ENCODE measurements at places on chromosomes 12 and 14. TPM values are rescaled to one million over a fixed set of nuclear protein-coding genes. Genes with fewer than 3 reads are reported as not detected.

SLC6A12 gene
- total RNA-seq: 0.64 TPM

KRT85 gene
- not detected for total RNA-seq

HOXC10 gene
- total RNA-seq: not detected

SPTSSA gene
- total RNA-seq: 21.4 TPM

FITM1 gene
- 0.66 TPM for total RNA-seq

GNG2 gene
- total RNA-seq: 245 TPM

SLC39A2 gene
- total RNA-seq: not detected

KCNMB4 gene
- total RNA-seq: 18.7 TPM

TBPL2 gene
- not detected for total RNA-seq

NYNRIN gene
- 33.5 TPM for total RNA-seq

GRCh38 chr14:105891631-105892452, 365.5 kb downstream of the TMEM121 start:
- no peak overlapping the region for H3K4me3 ChIP-seq
- DNase-seq: no peak
- H3K27me3 ChIP-seq: peaks cover 12% of the 10 kb centered on the region

DNA sequence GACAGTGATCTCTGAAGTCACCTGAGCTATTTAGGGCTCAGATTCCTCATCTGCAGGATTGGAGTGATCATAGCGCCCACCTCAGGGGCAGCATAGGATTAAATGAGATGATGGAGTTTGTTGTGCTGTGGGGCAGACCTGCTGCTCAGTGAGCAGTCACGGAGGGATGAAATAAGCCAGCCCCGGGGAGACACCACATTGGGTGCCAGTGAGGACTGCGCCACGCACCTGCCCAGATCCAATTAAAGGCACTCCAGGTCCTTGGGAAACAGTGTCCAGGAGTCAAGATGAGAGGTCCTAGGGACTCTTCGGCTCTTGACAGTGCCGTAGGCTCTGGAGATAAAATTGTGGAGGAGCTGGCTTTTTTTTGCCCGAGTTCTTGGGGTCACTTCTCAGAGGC, 166.2 kb downstream of the ADGRD1 start:
- no peaks in the 10 kb centered on the region for H3K27me3 ChIP-seq
- no peak overlapping the region for H3K4me3 ChIP-seq
- no peak for DNase-seq
- H3K36me3 ChIP-seq: no peaks in the 10 kb centered on the region
- H3K4me1 ChIP-seq: peaks cover 9% of the 10 kb centered on the region

GRCh38 chr14:50791201-50791600, 39.8 kb downstream of the NIN start:
- H3K27ac ChIP-seq: no peak overlapping the region
- peaks cover 1% of the 10 kb centered on the region for H3K27me3 ChIP-seq
- H3K36me3 ChIP-seq: peaks cover 7% of the 10 kb centered on the region
- DNase-seq: no peak
- no peak overlapping the region for H3K4me3 ChIP-seq

GRCh38 chr14:52918486-52918885, 32.4 kb downstream of the FERMT2 start:
- H3K27me3 ChIP-seq: no peaks in the 10 kb centered on the region
- H3K4me1 ChIP-seq: peaks cover 7% of the 10 kb centered on the region
- no peaks in the 10 kb centered on the region for H3K36me3 ChIP-seq

DNA sequence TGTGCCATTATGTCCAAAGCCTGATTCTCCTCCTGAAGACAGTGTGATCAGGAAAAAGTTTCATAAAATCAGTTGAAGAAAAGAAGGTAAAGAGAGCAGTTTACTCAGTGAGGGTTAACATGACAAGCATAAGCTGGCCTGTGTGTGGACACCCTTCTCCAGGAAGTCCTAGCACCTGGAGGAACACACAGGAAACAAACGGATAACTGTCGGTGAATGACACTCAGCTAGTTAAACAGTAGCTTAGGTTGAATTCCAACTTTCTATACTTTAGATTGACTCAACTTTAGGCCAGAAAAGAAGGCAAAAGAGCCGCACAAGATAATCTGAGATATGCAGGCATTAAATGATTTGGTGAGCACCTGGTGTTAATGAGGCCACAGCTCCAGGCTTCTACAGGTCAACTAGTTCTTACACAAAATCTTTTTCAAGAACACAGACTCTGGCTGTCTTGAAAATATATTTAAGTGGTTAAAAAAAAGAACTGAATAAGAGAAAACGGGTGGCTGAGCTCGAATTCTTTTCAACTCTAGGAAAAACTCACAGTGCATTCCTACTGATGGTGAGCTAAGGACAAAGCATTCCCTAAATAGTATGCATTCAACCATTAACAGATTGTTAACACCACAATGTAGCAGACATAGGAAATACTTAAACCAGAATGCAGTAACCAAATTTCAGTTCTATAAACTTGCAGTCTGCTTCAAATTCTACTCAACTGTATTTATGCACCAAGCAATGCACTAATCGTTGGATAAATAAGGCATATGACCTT, 56.9 kb upstream of the TSPAN8 start:
- DNase-seq: no peak
- H3K27ac ChIP-seq: no peak overlapping the region
- peaks cover 5% of the 10 kb centered on the region for H3K36me3 ChIP-seq
- no peak overlapping the region for H3K4me3 ChIP-seq

GRCh38 chr12:14366209-14367039, 942 bp downstream of the ATF7IP start:
- H3K4me1 ChIP-seq: peaks cover 8% of the 10 kb centered on the region
- peaks cover 5% of the 10 kb centered on the region for H3K36me3 ChIP-seq
- H3K4me3 ChIP-seq: peak overlapping the region; percentile 96
- peaks cover 5% of the 10 kb centered on the region for H3K27me3 ChIP-seq

DNA sequence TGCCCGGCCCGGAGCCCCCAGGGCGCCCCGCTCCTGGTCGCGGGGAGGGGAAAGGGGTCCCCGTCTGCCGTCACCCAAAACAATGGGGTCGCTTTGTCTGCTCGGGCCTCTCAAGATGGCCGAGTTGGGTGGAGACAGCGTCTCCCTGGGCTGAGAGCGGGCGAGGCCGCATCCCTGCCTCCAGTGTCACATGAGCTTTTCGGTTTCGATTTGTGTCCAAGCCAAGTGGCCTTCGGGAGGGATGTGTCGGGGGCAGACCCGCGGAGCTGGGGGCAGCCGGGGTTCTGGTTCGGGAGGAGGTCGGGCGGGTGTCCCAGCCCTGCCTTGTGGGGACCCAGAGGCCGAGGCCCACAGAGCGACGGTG, 790 bp downstream of the DYNC1H1 start:
- peaks cover 29% of the 10 kb centered on the region for H3K4me1 ChIP-seq
- peak overlapping the region; percentile 98 for H3K27ac ChIP-seq
- H3K27me3 ChIP-seq: peaks cover 23% of the 10 kb centered on the region
- peak overlapping the region; percentile 85 for H3K4me3 ChIP-seq
- H3K36me3 ChIP-seq: no peaks in the 10 kb centered on the region
- DNase-seq: peak; percentile 61

- H3K36me3 ChIP-seq: no peaks in the 10 kb centered on the region
- H3K27me3 ChIP-seq: no peaks in the 10 kb centered on the region
- H3K4me1 ChIP-seq: peaks cover 2% of the 10 kb centered on the region
- no peak overlapping the region for H3K27ac ChIP-seq
- no peak overlapping the region for H3K4me3 ChIP-seq
These were observed 423.3 kb upstream of the RGS6 start for GRCh38 chr14:71508901-71509300.

- no peak for DNase-seq
- H3K4me3 ChIP-seq: no peak overlapping the region
- H3K36me3 ChIP-seq: peaks cover 23% of the 10 kb centered on the region
- H3K27me3 ChIP-seq: no peaks in the 10 kb centered on the region
- no peak overlapping the region for H3K27ac ChIP-seq
- H3K4me1 ChIP-seq: no peaks in the 10 kb centered on the region
These were observed 92.3 kb upstream of the SCAF11 start for GRCh38 chr12:46082490-46083200.

DNA sequence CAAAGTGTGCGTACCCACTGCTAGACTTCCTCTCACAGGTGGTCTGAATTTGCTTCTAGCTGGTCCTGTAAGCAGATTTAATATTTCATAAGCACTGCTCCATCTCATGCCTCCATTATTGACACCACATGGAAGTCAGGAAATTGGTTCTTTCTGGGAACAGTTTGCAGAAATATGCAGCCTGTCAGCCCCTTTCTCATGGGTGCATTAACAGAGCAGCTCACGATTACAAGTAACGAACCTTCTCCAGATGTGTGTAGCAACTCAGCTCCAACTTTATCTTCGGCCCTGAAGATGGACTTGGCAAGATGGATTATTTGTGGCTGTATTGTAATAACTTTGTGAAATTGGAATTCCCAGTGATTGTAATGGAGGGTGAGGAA, 214.5 kb upstream of the DDHD1 start:
- no peak for DNase-seq
- no peaks in the 10 kb centered on the region for H3K4me1 ChIP-seq
- no peak overlapping the region for H3K27ac ChIP-seq
- H3K27me3 ChIP-seq: peaks cover 2% of the 10 kb centered on the region
- H3K36me3 ChIP-seq: peaks cover 8% of the 10 kb centered on the region

GRCh38 chr14:84399296-84399910, 1130.5 kb upstream of the FLRT2 start:
- H3K4me1 ChIP-seq: no peaks in the 10 kb centered on the region
- DNase-seq: no peak
- peaks cover 7% of the 10 kb centered on the region for H3K36me3 ChIP-seq
- peaks cover 4% of the 10 kb centered on the region for H3K27me3 ChIP-seq

GRCh38 chr14:102255401-102256190, 49.4 kb downstream of the MOK start:
- H3K27me3 ChIP-seq: peaks cover 2% of the 10 kb centered on the region
- no peak for DNase-seq
- no peak overlapping the region for H3K27ac ChIP-seq
- H3K4me3 ChIP-seq: no peak overlapping the region
- peaks cover 6% of the 10 kb centered on the region for H3K36me3 ChIP-seq

DNA sequence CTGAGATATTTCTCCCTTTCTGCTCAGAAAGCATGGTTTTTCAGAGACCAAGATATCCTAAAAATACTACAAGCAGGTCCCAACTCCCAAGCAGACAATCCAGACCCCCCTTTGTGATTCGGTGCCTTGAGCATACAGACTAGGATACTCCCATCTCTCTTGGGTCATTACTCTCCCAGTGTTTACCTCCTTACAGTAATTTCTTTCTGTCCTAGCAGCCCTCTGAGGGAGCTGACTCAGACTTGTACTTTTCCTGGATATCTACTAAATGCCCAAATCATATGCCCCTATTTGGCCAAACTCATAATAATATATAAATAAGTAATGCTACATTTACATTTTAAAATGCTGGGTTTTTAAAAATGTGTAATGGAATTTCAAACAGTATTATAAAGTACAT, 355.6 kb downstream of the LRIG3 start:
- no peak overlapping the region for H3K27ac ChIP-seq
- no peak for DNase-seq
- H3K4me1 ChIP-seq: peaks cover 2% of the 10 kb centered on the region
- no peak overlapping the region for H3K4me3 ChIP-seq
- H3K27me3 ChIP-seq: no peaks in the 10 kb centered on the region

DNA sequence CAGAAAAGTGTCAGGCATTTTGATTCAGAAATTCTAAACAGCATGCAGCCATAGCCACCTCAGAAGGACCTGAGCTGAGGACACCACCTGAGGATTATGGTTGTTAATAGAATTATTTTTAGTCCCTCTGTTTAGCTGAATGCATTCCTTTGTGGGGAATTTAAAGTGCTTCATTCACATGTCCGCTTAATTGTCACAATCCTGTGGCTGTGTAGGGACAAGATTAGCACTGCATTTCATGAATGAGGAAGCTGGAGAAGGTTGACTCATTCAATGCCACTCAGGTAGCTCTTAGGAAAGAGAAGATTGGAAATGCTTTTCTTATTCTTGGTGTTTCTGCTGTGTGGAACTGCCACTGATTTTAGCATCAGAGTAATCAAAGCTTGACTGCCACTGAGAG, 42.0 kb upstream of the KRR1 start:
- H3K36me3 ChIP-seq: no peaks in the 10 kb centered on the region
- H3K27me3 ChIP-seq: peaks cover 3% of the 10 kb centered on the region
- DNase-seq: no peak
- no peak overlapping the region for H3K27ac ChIP-seq
- peaks cover 24% of the 10 kb centered on the region for H3K4me1 ChIP-seq

DNA sequence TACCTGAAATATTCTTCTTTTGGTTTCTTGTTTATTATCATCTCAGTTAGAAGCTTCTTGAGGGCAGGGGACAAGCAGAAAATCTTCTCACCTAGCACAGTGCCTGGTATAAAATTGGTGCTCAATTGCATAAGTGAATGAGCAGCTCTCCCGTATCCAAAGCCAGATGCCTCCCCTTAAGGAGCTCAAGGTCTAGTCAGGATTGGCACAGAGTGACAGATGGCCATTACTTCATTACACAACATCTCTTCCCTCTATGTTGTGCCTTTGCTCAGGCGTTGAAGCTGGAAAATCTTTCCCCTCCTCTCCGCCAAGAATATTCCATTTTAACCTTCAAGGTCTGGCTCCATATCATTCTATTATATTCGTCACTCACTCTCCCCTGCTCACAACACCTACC, 3.6 kb downstream of the SLC4A8 start:
- H3K27me3 ChIP-seq: peaks cover 2% of the 10 kb centered on the region
- peak overlapping the region; percentile 13 for H3K4me3 ChIP-seq
- no peak for DNase-seq
- no peaks in the 10 kb centered on the region for H3K36me3 ChIP-seq

DNA sequence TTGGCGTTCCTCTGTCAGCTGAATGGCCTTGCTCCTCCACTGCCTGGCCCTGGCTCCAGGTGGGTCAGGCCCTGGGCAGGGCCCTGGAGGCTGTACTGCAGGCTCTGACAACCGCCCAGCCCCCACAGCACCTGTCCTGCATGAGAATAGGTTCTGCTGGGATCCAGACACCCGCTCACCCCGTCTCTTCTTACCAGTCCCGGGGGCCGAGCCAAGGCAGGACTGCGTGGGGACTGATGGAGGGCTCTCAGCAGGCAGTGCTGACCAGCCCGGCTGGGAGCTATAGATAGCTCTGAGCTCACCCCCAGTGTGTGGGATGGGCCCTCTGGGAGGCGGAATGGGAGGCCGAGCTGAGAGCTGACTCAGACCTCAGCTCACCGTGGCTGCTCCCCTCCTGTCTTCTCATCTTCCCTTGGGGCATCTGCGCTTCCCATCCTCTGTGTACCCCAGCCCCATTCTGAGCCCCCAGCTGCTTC, 39.6 kb downstream of the TEAD4 start:
- no peaks in the 10 kb centered on the region for H3K36me3 ChIP-seq
- no peak overlapping the region for H3K27ac ChIP-seq
- peaks cover 5% of the 10 kb centered on the region for H3K27me3 ChIP-seq

GRCh38 chr12:88952562-88952942, 372.3 kb upstream of the KITLG start:
- H3K36me3 ChIP-seq: no peaks in the 10 kb centered on the region
- H3K27ac ChIP-seq: no peak overlapping the region
- no peaks in the 10 kb centered on the region for H3K27me3 ChIP-seq
- no peak overlapping the region for H3K4me3 ChIP-seq

Measured in glutamatergic neuron (in vitro differentiated cells).